ENCODE measurements at places on chromosomes 16 and 17.

- peak; percentile 67 for DNase-seq
Measured at GRCh38 chr17:19744922-19745757, 3.0 kb downstream of the ALDH3A1 start.

DNA sequence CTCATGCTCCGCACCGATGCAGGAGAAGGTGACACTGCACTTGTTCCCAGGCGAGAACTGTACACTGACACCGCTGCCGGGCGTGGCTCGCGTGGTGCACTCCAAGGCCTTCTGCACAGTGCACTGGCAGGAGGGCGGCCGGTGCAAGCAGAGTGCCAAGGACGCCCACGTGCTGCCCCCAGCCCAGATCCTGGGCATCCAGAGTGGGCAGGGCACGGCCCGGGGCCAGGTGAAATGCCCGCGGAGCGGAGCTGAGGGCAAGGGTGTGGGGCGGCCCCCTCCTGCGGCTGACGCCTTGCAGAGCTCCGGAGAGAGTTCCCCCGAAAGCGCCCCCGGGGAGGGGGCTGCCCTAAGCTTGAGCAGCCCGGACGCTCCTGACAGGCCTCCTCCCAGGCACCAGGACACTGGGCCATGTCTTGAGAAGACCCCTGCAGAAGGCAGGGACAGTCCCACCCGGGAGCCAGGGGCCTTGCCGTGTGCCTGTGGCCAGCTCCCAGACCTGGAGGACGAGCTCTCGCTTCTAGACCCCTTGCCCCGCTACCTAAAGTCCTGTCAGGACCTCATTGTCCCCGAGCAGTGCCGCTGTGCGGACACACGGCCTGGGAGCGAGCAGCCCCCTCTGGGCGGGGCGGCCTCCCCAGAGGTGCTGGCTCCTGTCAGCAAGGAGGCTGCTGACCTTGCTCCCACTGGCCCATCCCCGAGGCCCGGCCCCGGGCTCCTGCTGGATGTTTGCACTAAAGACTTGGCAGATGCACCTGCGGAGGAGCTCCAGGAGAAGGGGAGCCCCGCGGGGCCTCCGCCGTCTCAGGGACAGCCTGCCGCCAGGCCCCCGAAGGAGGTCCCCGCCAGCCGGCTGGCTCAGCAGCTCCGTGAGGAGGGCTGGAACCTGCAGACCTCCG lies 21.9 kb upstream of the JPT2 start:
- DNase-seq, result no peak

GRCh38 chr16:64077242-64077641 lies 1044.6 kb downstream of the CDH11 start:
- DNase-seq, result no peak

DNA sequence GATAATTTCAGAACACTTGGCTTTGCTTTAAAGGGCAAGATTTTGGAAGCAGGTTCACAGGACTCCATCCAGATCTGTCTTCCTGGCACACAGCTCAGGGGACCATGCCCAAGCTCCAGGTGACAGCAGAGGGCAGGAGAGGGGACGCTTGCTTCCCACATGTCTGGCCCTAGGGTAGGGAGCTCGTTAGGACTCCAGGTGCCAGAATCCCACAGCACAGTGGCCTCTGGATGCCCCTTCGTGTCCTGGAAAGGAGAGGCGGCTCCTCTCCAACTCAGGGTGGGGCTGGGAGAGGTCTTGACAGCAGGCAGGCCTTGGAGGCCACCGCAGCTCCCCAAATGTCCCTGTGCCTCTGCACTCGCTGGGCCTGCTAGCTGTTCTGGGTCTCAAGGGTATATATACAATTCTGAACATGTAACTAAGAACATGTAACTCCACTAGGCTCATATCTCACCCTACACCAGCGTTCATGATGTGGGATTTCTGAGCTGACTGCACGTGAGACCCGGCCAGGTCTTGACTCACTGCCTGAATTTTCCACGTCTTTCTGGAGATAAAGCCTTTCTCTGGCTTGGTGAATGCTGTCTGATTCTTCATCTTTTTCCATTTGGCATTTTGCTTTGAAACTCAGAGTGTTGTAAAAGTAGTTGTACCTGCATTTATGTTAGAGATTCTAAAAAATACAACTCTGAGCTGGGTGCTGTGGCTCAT lies 52.8 kb downstream of the MARCHF10 start:
- no peak for DNase-seq

DNA sequence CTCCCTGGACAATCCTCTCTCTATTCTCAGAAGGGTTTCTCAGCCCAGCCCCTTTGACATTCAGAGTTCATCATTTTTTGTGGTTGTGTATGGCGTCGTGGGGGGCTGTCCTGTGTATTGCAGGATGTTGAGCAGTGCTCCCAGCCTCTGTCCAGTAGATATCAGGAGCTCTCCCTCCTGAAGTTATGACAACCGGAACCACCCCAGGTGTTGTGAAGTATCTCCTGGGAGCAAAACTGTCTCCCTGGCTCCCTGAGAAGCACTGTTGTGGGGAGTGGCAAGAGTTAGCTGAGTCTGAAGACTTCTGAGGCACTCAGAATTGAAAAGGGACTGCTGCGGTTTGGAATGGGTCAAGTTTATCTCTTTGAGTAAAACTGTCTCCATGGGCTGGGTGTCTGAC lies 55.9 kb upstream of the MGAT5B start:
- DNase-seq, result no peak

GRCh38 chr17:6019959-6020358 lies 50.2 kb upstream of the WSCD1 start:
- DNase-seq, result no peak

DNA sequence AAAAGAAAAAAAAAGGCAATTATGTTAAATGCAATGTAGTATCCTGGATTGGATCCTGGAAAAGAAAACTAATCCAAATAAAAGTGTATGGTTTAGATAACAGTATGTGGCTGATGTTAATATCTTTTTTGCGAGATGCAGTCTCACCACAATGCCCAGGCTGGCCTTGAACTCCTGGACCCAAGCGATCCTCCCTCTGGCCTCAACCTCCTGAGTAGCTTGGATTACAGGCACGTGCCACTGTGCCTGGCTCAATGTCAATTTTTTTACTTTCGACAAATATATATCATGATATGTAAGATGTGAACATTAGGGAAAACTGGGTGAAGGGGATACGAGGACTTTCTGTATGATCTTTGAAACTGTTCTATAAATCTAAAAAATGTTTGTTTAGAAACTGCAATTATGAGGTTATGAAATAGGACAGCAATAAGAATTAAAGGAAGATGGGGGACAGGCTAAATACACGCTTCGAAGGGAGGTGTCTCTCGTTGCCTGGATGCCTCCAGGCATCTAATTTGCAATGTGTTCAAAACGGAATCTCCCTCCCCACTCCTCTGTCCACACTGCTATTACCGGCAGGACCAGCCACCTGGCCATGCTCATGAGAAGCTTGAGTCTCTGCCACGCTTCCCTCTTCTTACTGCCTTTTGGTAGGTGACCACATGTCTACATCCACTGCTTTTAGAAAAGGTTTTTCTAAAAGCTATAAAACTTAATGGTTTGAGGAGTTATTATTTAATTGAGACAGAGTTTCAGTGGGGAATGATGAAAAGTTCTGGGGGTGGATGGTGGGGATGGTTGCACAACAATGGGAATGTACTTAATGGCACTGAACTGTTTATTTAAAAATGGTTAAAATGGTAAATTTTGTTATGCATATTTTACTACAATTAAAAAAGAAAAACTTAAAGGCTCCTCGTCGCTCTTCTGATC lies 15.2 kb downstream of the UBE2O start:
- DNase-seq, result no peak

Data from stimulated activated CD8-positive, alpha-beta memory T cell treated with anti-CD3 and anti-CD28 coated beads, Interleukin-15, amount 100 ng/mL, for 1 hour (primary cell).